ENCODE measurements at places on chromosomes 16 and 17. TPM values are rescaled to one million over a fixed set of nuclear protein-coding genes. Genes with fewer than 3 reads are reported as not detected.

- peaks cover 58% of the 10 kb centered on the region for H3K27me3 ChIP-seq
- no peaks in the 10 kb centered on the region for H3K36me3 ChIP-seq
- no peak for DNase-seq
- H3K4me3 ChIP-seq, result no peak overlapping the region
- H3K27ac ChIP-seq, result no peak overlapping the region
Measured at GRCh38 chr17:28379814-28380801, 8.6 kb downstream of the SARM1 start.

DNA sequence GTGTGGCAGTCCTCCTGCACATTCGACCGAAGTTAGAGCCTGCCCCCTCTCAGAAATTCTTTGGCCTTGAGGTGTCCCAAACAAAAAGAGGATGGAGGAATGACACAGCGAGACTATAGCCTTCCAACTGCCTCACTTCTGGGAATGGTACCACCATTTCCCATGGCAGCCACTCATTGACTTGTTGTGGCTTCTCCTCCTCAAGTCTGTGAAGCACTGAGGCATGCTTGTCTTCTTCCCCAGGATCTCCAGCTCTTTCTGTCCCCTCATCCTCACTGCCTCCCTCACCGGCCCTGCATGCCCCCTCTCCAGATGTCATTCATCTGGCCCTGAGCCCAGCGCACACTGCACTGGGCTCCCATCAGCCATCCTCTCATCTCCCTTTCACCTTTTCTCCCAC lies 43.7 kb upstream of the DNAH9 start:
- no peaks in the 10 kb centered on the region for H3K4me1 ChIP-seq
- no peaks in the 10 kb centered on the region for H3K36me3 ChIP-seq
- no peaks in the 10 kb centered on the region for H3K27me3 ChIP-seq
- no peak for DNase-seq
- no peak overlapping the region for H3K4me3 ChIP-seq

Gene FAM117A
- 21.4 TPM for total RNA-seq

GRCh38 chr17:78789663-78790181 lies 7.6 kb upstream of the CYTH1 start:
- no peaks in the 10 kb centered on the region for H3K27me3 ChIP-seq
- H3K27ac ChIP-seq, result no peak overlapping the region
- H3K4me3 ChIP-seq, result no peak overlapping the region
- peaks cover 6% of the 10 kb centered on the region for H3K4me1 ChIP-seq
- H3K36me3 ChIP-seq, result no peaks in the 10 kb centered on the region

GRCh38 chr17:6101706-6102105 lies 31.5 kb downstream of the WSCD1 start:
- H3K27me3 ChIP-seq, result no peaks in the 10 kb centered on the region
- H3K4me1 ChIP-seq, result peaks cover 39% of the 10 kb centered on the region
- H3K27ac ChIP-seq, result peak overlapping the region; percentile 65

- H3K36me3 ChIP-seq, result peaks cover 3% of the 10 kb centered on the region
- H3K4me1 ChIP-seq, result no peaks in the 10 kb centered on the region
- no peak for DNase-seq
Measured at GRCh38 chr16:58884141-58884540, 150.0 kb upstream of the GOT2 start.

GRCh38 chr16:67535201-67535600 lies 6.6 kb downstream of the RIPOR1 start:
- peaks cover 100% of the 10 kb centered on the region for H3K27me3 ChIP-seq
- no peak overlapping the region for H3K27ac ChIP-seq
- H3K4me1 ChIP-seq, result no peaks in the 10 kb centered on the region
- H3K4me3 ChIP-seq, result no peak overlapping the region
- no peaks in the 10 kb centered on the region for H3K36me3 ChIP-seq

Gene NXN
- 90.4 TPM for total RNA-seq

- H3K4me3 ChIP-seq, result peak overlapping the region; percentile 98
- no peaks in the 10 kb centered on the region for H3K27me3 ChIP-seq
- no peak for DNase-seq
- H3K27ac ChIP-seq, result peak overlapping the region; percentile 98
Measured at GRCh38 chr17:30824002-30824355, 513 bp downstream of the CRLF3 start.

Gene LPO
- total RNA-seq, result 0.62 TPM

- H3K4me3 ChIP-seq, result peak overlapping the region; percentile 16
- peak; percentile 64 for DNase-seq
- no peaks in the 10 kb centered on the region for H3K27me3 ChIP-seq
- H3K4me1 ChIP-seq, result peaks cover 12% of the 10 kb centered on the region
- H3K27ac ChIP-seq, result no peak overlapping the region
Measured at GRCh38 chr17:74442670-74443515, 11.0 kb downstream of the GPRC5C start.

- no peak overlapping the region for H3K27ac ChIP-seq
- DNase-seq, result peak; percentile 31
- peaks cover 7% of the 10 kb centered on the region for H3K27me3 ChIP-seq
- peaks cover 41% of the 10 kb centered on the region for H3K4me1 ChIP-seq
- H3K4me3 ChIP-seq, result no peak overlapping the region
- H3K36me3 ChIP-seq, result no peaks in the 10 kb centered on the region
Measured at GRCh38 chr17:68461589-68461988, 4.3 kb upstream of the WIPI1 start.

DNA sequence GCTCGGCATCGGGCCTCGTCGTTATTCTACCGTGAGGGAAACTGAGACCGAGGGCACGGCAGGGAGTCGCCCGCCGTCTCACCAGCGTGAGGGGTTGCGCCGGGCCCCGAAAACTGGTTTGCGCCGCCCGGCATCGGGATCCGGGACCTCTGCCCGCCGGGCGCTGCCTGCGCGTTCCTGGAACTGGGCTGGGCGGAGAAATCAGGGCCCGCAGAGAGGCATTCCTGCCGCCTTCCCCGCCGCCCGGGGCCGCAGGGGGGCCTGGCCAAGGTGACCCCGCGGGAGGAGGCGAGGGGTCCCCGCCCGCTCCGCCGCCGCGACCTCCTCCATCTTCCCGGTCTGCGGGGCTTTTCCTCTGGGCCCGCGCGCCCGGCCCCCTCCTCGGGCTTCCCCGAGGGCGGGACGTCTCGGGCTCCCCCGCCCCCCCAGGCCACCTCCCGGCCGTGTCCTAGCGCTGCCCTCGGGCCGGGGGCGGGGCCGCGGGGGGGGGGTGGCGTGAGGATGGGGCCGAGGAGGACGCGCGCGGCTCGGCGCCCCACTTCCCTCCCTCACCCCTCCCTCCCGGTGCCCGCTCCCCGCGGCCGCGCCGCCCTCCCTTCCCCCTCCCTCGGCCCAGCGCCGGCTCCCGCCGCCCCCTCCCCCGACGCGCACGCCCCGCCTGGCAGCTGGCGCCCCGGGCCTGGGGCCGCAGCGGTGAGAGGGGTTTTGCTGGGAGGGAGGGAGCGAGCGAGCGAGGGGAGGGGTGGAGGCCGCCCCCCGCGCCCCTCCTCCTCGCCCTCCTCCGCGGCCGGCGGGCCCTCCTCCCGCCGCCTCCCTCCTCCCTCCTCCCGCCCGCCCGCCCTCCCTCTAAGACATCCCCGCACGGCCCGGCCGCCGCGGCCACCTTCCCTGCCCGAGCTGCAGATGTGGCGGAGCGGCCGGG lies at the start of gene GLIS2:
Gene GLIS2 (plus strand): TSS at position 882 of the 922 bp plus-strand sequence. CDS start 16,214 bp downstream, outside the sequence.
- H3K27me3 ChIP-seq, result peaks cover 19% of the 10 kb centered on the region
- peak; percentile 89 for DNase-seq
- H3K4me3 ChIP-seq, result peak within 1 kb of the TSS; percentile 84
- H3K4me1 ChIP-seq, result peaks cover 32% of the 10 kb centered on the region

Gene CD300LB
- total RNA-seq, result not detected

- H3K4me3 ChIP-seq, result peak overlapping the region; percentile 87
- no peaks in the 10 kb centered on the region for H3K27me3 ChIP-seq
- H3K36me3 ChIP-seq, result no peaks in the 10 kb centered on the region
Measured at GRCh38 chr17:3535253-3535995, 22.2 kb downstream of the TRPV3 start.

- H3K27me3 ChIP-seq, result no peaks in the 10 kb centered on the region
- no peak for DNase-seq
- no peaks in the 10 kb centered on the region for H3K4me1 ChIP-seq
- no peak overlapping the region for H3K4me3 ChIP-seq
- no peaks in the 10 kb centered on the region for H3K36me3 ChIP-seq
- H3K27ac ChIP-seq, result no peak overlapping the region
Measured at GRCh38 chr17:39090908-39091665, 60.4 kb downstream of the PLXDC1 start.
